ENCODE measurements at places on chromosomes 2 and 18.

- DNase-seq = no peak
Observed at GRCh38 chr2:182667315-182667695, 48.8 kb upstream of the DNAJC10 start.

GRCh38 chr2:173834141-173834540 is 131.0 kb downstream of the SP3 start:
- DNase-seq = no peak

- DNase-seq = no peak
Observed at GRCh38 chr2:89825034-89825433, 1133.6 kb downstream of the RPIA start.

DNA sequence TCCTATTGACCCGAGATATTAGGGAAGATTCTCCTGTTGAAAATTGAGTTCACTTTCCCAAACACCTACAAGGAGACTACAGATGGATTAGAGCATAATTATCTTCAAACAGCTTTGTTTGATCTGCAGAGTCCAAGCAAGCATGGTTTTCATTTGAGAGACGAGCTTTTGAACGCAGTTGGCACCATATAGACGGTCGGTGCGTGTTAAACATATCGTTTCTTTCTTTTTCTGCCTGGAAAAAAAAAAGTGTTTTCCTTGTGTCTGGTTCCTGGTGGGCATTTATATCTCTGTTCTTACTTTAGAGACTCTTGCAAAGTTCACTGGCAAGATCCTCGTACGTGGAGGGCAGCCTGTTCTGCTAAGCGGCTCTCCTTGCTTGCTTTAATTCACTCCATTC is 248.9 kb downstream of the TMEM182 start:
- no peak for DNase-seq

GRCh38 chr2:68386365-68386764 is 21.3 kb downstream of the PLEK start:
- DNase-seq = no peak

- no peak for DNase-seq
Observed at GRCh38 chr2:98822301-98823164, 91.6 kb upstream of the MGAT4A start.

- DNase-seq = no peak
Observed at GRCh38 chr2:7907041-7907440, 774.8 kb upstream of the ID2 start.

DNA sequence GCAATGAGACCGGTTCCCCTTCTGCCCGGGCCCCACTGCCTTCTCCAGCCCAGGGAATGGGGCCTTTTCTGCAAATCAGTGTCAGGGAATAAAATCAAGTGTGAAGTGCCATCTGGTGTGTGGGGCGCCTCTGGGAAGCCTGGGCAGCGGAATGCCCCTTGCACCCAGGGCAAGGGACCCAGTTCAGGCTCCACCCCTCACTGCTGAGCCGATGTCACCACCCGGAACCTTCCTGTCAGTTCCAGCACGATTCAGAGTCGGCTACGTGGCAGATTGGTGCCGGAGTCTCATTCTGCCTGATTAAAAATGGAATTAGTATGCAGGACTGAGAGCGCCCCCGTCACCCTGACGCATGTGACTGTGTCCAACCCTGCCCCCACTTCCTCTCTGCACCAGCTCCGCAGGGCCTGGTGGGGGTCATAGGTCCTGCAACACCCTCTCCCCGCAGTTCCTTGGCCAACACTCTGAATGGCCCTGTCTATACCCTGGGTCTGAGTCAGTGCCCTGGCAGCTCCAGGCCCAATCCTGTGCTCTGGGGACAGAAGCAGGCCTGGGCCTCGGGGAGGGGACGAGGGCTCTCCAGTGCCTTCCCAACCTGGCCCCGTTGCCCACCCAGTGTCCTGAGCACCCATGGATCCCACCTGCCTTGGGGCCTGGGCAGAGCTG is 8.2 kb upstream of the ALPI start:
- no peak for DNase-seq

DNA sequence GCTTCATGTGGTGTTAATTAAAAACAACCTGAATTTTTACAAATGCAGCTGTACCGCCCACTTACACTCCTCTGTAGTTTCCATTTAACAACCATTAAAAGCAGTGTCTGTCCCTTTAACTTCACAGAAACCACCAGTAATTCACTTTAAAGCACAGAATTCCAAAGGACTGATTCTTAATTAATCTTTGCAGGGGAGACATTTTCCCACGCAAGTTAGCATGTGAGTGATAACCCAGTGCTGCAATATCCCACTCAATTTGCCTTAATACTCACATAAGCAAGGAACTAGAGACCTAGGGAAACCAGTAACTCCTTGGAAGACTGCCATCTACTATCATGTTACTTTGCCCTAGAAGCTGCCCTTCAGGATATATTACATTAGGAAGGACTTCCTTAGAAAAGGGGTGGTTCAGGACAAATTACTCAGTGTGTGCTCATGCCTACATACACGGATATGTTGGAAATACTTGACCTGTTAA is 102.3 kb downstream of the OSR1 start:
- peak; percentile 21 for DNase-seq

GRCh38 chr18:79195716-79196683 is 126.8 kb downstream of the ATP9B start:
- no peak for DNase-seq

DNA sequence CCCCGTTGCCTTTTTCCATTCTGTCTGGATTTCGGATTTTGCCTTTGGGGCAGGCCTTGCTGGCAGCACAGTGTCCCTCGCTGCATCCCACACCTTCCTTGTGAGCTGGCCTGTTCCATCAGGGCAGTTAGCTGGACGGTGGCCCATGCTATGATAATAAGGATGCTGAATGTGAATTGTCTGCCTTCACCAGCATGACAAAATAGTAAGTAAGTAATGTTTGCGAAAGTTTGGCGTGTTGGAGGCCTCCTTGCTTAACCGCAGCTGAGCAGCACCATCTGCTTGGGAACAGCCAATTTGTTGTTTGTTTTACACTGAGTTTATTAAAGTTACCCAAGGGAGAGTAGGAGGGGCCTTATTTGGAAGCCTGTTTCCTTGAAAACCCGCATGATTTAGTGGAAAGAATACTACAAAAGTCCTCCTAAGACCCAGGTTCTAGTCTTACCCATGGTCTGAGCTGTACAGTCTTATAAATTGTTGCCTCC is 469.7 kb upstream of the FANCL start:
- DNase-seq = no peak

DNA sequence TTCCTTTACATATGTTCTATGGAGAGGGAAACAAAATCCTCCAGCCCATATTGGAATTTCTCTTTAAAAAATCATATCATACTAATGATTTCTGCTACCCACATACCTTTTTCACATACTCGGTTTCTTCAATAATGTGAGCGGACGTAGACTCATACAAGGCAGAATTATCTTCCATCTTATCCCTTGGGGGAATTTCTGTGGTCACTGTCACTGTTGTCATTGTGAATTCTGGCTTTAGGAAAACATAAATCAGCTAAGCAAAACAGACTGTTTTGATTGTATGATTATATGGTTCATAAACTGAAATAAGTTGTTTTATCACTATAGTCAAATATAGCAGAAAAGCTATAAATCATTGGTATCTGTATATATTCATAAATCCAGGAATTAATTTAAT is 16.7 kb downstream of the CCDC68 start:
- DNase-seq = no peak

DNA sequence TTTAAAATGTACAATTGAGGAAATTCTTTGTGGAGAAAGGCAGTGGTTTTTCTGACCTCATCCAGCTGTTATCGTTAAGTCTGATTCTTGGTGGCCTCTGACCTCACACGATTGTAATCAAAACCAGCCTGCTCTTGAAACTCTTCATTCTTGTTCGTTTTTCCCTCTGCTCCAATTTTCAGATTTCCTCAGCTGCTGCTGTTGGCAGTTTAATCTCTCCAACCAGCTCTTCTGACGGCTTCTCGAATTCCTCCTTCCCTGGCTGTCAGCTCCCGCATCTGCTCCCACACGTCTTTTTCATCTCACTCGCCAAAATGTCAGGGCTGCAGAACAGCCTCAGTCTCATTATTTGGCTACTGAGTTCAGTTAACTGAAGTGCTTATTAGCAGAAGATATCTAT is 136.1 kb downstream of the DCDC2C start:
- DNase-seq = no peak

- no peak for DNase-seq
Observed at GRCh38 chr2:26178746-26179436, 6.0 kb downstream of the GAREM2 start.

GRCh38 chr2:234324116-234324515 is 172.8 kb downstream of the ARL4C start:
- no peak for DNase-seq

- no peak for DNase-seq
Observed at GRCh38 chr2:229344151-229344551, 73.1 kb upstream of the PID1 start.

- no peak for DNase-seq
Observed at GRCh38 chr2:72685638-72686213, 140.1 kb downstream of the EXOC6B start.

DNA sequence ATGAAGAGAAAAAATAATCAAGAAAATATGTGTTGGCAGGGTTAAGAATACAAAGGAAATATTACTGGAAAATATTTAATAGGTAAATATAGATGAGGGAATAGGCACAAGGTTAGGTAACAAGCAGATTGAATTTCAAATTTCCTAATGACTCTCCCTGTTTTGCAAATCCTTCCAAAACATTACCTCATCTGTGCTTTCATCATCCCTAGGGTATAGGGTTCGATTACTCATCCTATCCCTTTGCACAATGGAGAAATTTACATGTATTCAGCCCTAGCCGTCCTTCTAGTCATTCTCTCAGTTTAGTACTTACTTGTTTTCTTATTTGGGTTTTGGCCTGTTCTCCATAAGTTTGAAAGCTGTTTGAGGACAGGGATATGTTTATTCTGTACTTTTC is 864.6 kb upstream of the FSHR start:
- no peak for DNase-seq

GRCh38 chr18:11516751-11517503 is 92.5 kb upstream of the SLC35G4 start:
- DNase-seq = no peak

- no peak for DNase-seq
Observed at GRCh38 chr2:99395589-99396130, 58.5 kb downstream of the EIF5B start.

- no peak for DNase-seq
Observed at GRCh38 chr2:197879812-197880408, 75.5 kb downstream of the PLCL1 start.

DNA sequence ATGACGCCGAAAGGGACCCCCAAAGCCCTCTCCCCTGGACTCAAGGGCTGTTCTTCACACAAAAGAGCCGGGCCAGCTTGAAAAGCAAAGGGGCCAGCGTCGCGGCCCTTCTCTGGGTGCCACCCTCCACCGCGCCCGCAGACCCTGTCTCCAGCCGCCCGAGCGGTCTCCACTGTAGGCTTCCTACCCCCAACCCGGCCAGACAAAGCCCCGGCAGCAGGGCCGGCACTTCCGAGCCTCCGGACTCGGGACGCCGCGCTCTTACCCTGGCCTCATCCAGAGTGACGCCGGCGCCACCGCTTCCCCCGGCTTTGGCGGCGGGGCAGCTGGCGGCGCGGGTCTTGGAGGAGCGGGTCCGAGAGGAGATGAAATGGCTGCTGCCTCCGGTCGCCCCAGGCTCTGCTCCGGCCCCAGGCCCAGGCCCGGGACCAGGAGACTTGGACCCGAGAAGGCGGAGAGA is 603 bp downstream of the ATAD2B start:
- DNase-seq = no peak

DNA sequence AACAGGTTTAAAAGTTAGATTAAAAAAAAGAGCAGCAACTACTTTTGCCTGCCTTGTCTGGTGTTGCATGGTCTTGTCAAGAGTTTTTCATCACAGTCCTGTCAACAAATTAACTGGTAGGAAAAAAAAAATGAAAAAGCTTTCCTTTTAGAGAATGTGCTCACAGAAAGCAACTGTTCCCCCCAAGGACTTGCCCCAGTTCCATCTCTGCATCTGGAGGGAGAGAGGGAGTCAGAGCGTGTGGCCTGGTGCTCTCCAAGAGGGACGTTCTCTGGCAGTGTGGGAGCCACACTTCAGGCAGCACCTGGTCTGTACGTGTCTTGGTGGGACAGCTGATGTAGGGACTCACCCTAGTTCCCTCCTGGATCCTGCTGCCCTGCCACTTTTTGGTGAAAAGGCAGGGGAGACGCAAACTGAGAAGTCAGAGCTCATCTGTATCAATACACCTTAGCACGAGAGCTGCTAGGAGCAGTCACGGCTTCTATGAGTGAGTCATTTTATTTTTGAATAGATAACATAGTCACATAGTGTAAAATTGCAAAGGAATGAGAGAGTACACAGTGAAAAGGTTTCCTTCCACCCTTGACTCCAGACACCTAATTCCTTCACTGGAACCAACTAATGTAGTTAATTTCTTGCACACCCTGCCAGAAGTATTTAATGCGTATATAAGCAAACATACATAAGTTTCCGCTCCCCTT is 172.5 kb upstream of the MGAT5 start:
- no peak for DNase-seq

DNA sequence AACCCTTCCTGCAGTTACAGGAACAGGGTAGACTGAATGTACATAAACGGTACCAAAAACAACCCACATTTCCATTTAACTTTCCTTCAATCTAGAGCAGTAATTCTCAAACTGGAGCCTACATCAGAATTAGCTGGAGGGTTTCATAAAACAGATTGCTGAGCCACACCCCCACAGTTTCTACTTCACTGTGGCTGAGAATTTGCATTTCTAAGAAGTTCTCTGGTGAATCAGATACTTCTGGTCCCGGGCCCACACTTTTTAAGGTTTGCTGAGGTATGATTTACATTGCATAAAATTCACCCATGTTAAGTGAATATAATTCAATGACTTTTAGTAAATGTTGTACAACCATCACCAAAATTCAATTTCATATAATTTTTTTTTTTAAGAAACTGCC is 113.7 kb downstream of the SRBD1 start:
- DNase-seq = no peak

GRCh38 chr2:169329688-169330554 is 32.4 kb downstream of the LRP2 start:
- DNase-seq = no peak

GRCh38 chr2:60414495-60415138 is 138.8 kb downstream of the BCL11A start:
- DNase-seq = no peak

Measured in kidney epithelial cell (primary cell).